ENCODE measurements at places on chromosomes 2 and 18.

DNA sequence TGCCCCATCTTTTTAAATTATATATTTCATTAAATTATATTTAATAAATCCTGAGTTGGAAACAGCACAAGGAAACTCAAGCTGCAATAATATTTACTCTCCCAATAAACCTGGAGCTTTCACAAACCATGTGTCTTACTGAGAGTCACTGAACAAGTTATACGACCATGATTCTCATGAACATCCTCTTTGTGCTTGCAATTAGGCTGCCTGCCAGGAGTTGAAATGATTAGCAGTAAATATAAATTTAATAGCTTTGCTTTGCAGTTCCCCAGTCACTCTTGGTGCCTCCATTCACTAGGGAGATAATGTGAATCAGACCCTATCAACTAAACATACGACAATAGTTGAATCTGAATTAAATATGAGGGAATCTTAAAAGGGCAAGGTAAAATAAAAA, 905.1 kb downstream of the NRXN1 start:
- no peak for DNase-seq

GRCh38 chr2:9109871-9110270, 96.7 kb upstream of the ASAP2 start:
- no peak for DNase-seq

DNA sequence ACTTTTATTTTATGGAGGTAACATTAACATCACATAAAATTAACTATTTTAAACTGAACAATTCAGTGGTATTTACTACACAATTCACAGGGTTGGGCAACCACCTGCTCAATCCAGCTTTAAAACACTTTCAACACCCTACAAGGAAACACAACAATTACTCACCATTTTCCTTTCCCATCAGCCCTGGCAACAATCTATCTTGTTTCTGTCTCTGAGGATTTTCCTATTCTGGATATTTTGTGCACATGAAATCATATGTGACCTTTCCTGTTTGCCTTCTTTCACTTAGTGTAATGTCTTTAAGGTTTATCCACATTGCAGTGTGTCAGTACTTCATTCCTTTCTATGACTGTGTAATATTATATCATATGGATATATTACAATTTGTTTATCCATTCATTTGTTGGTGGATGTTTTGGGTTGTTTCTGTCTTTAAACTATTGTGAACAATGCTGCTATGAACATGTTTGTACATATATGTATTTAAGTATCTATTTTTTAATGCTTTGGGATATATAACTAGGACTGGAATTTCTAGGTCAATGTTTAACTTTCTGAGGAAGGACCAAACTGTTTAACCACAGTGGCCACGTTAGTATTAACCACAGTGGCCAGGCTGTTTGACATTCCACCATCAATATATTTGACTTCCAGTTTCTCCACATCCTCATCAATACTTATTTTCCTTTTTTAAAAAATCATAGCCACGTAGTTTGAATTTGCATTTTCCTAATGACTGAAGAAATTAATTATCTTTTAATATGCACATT, 72.4 kb upstream of the KIF5C start:
- DNase-seq, result no peak

- no peak for DNase-seq
These were observed 750.2 kb downstream of the SLC4A3 start for GRCh38 chr2:220377482-220378155.

GRCh38 chr2:132522901-132523300, 106.3 kb downstream of the GPR39 start:
- DNase-seq, result no peak

DNA sequence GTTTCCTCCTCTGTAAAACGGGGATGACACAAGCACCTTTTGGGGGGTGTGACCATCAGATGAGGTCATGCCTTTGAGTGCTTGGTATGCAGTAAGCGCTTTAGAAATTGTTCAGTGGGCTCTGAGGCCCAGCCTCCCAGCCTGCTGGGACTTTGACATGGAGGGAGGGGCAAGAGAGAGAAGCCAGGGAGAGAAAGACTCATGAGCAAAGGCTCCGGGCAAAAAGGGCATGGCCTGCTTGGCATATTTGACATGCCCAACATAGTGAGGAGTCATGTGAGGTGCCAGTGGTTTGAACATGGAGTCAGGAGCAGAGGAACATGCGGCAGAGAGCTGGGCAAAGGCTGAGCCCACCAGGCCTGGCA, 14.0 kb downstream of the TNS1 start:
- DNase-seq, result no peak
